ENCODE measurements at places on chromosomes 1 and 21.

GRCh38 chr21:42208801-42209490, 10.0 kb upstream of the ABCG1 start:
- DNase-seq = no peak

DNA sequence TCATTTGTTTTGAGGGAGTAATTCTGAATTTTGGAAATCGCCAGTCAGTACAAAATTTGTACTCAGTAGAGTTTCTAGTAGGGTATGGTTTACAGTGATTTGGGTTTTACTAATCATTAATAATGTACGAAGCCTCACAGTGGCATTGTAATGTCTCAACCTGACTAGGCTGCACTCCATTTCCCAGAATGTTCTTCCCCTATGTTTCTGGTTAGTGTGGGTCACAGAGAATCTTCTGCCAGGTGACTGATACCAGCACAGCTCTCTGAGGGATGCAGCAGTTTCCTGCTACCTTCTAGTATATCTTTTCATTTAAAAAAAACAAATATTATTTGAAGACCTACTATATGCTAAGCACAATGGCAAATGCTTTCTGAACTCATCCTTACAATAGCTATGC, 112.9 kb downstream of the PTPN14 start:
- no peak for DNase-seq

DNA sequence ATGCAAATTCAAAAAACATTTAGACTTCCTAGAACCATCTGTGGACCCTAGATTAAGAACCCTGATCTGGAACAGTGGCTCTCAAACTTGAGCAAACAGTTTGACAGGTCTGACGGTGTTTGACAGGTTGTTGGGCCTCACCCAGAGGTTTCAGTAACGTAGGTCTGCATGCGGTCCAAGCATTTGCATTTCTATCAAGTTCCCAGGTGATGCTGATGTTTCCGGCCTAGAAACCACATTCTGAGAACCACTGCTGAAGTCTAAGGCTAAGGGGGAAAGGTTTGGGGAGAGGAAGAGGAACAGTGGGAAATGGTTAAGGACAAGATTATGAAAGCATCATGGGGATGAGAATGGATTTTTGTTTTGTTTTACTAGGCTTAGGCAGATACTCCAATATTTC, 48.6 kb downstream of the MDM4 start:
- no peak for DNase-seq

DNA sequence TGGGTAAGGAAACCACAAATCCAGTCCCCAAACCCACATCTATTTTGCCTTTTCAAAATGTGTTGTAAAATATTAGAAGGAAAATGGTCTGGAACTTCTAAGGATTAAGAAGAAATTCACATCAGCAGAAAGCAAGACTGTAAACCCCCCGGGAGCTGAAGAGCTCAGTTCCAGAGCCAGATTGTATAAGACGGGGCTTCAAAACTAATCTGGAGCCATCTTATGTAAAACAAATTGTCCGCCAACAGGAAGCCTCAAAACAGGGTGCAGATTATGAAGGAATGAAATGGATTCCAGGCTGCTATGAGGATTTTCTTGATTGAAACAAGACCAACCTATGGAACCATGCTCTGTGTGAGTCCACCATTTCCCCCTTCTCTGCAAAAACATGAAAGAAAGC, 25.1 kb upstream of the HUNK start:
- no peak for DNase-seq

- no peak for DNase-seq
Observed at GRCh38 chr1:233233508-233234040, 62.0 kb downstream of the PCNX2 start.

- DNase-seq = no peak
Observed at GRCh38 chr1:72037745-72038343, 244.5 kb downstream of the NEGR1 start.

DNA sequence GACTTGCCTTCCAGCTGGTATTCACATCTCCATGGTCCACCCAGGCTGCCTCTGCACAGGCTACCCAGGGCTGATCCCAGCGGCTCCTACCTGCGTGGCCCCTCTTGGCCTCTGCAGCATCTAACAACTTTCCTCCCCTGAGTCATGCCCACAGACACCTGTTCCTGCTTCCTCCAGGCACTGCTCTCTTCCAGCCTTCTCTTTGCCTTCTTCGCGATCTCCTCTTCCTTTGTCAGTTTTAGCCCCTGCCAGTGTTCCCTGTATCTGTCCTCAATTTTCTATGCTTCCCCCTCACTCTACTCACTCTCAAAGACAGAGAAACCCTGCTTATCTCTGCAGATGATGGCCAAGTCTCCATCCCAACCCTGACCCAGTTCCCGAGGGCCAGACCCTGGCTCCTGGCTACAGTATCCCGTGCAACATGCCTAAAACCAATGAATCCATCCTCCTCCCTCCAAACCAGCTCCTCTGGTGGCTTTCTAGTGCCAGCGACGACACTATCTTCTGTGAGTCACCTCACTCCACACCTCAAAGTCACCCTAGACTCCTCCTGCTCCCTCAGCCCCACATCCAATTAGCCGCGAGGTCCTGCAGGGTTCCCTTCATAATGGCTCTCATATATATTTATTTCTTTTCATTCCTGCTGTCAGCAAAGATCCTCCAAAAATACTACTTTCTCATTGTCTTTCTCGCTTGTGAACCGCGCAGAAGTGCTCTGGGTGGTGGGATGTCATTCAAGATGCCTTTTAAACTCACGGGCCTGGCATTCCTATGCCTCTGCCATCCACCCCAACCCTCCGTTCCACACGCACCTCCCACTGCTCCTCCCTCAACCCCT, 259.2 kb downstream of the TOMM20 start:
- DNase-seq = no peak

DNA sequence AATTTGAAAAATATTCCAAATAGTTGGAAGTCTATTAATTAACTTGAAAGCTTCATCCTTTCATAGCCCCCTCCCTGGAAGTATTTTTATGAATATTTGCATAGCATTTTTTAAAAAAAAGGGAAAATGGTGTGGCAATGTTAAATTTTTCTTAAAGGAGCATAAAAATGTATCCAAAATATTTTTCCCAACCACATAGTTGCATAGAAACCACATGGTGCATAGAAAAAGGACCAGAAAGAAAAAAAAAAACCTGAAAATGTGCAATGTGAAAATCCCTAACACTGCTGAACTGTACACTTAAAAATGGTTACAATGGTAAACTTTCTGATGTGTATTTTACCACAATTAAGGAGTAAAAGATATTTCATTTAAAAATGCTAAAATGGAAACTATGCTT, 8.0 kb downstream of the C1orf167 start:
- DNase-seq = no peak

DNA sequence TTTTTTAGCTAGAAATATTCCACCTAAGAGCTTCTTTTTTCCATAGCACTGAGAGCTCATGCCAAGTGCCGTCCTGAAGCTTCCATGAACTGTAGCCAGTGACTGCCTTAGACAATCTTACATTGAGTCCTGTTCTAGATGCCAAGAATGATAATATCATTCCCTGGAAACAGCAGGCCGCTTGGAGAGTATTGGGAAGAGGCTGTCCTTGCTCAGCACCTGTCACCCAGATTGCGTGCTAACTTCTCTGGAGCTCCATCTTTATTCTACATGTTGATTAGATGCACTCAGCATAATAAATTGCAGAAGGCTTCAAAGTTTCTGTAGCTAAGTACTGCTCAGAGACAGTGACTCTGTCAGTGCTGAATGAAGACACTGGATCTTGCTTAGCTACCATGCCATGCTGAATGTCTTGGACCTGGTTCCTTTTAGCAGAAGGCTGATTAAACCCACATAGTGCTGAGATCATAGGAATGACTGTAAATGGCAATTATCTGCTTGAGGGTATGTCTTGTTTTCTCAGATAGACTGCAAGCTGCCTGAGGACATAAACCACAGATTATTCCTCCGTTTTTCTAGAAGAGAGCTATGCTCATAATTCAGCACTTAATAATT, 83.1 kb upstream of the IRF2BP2 start:
- DNase-seq = no peak

GRCh38 chr1:87572891-87573290, 244.2 kb downstream of the LMO4 start:
- no peak for DNase-seq

DNA sequence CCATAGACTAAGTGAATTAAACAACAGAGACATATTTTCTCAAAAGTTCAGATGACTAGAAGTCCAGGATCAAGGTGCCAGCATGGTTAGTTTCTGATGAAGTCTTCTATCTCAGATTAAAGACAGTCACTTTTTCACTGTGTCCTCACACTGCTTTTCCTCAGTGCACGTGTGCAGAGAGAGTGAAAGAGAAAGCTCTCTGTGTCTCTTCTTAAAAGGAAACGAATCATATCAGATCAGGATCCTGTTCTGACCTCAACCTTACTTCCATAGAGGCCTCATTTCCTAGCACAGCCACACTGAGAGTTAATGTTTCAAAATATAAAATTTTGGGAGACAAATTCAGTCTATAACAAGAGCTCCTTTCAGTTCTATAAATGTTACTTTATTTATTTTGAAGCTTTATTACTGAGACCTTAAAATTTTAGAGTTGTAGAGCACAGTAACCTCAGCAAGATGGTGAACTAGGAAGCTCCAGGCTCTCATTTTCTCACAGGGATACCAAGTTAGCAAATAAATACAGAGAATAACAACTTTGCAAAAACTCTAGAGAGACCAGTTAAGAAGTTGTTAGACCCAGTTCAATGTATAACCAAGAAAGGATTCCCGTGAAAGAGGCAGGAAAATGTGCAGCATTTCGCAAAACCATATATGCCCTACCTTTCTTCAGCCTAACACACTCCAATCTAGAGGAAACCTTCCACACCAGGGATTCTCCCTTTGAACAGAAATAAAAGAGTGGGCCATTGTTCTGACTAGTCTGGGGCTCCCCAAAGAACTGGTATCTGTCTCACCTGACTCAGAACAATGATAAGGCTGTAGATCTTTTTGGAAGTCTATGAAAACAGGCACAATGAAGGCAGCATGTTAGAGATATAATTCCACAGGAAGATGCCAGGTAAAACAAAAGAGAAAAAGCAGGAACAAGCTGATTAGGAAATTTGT, 372.2 kb downstream of the MRPL39 start:
- DNase-seq = no peak

Measured in bone marrow (tissue), 2 donors.